T-helper 22 cell (primary cell): ENCODE measurements at places on chromosomes 7 and 10.

GRCh38 chr7:30251708-30252329 lies 32.6 kb upstream of the ZNRF2 start:
- no peak for DNase-seq

GRCh38 chr7:38169847-38170246 lies 8.2 kb upstream of the STARD3NL start:
- no peak for DNase-seq

DNA sequence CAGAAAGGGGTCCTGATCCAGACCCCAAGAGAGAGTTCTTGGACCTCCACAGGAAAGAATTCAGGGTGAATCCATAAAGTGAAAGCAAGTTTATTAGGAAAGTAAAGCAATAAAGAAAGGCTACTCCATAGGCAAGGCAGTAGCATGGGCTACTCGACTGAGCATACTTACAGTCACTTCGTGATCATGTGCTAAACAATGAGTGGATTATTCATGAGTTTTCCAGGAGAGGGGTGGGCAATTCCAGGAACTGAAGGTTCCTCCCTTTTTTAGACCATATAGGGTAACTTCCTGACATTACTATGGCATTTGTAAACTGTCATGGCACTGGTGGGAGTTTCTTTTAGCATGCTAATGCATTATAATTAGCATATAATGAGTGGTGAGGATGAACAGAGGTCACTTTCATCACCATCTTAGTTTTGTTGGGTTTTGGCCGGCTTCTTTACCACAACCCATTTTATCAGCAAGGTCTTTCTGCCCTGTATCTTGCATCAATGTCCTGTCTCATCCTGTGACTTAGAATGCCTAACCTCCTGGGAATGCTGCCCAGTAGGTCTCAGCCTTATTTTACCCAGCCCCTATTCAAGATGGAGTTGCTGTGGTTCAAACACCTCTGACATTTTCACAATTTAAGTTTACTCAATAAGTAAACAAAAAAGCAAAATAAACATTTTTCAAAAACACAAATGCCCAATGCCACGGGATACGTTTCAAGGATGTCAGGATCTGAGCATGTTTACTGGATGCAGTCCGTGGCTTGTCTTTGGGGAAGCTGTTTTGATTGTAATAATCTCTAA lies 37.0 kb downstream of the ALOX5 start:
- DNase-seq: no peak

- no peak for DNase-seq
Observed at GRCh38 chr7:104535841-104536240, 207.4 kb downstream of the LHFPL3 start.
